ENCODE measurements at places on chromosomes 12 and 14. TPM values are rescaled to one million over a fixed set of nuclear protein-coding genes. Genes with fewer than 3 reads are reported as not detected.

- peak; percentile 76 for ATAC-seq
Measured at GRCh38 chr12:112353393-112353792, 28.8 kb downstream of the HECTD4 start.

DNA sequence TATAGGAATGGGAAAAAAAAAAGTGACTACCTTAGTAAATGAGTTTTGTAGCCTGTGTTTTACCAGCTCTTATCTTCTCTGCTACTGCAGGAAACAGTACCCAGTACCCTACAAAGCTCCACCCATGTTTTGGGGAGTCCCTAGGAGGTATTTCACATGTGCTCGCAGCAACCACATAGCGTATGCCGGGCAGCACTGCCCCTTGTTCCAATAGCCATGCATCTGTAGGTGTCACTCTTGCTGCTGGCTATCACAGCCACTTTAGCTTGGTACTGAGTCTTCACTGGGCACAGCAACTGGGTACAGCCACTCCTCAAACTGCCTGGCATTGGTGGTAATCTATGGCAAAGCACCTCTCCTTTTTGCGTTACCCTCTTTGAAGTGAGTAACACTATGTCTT lies 2.0 kb upstream of the MDM1 start:
- ATAC-seq: no peak

Gene GPRC5A
- total RNA-seq: 11.8 TPM

- ATAC-seq: no peak
Measured at GRCh38 chr14:63964113-63964512, 111.3 kb downstream of the SYNE2 start.

DNA sequence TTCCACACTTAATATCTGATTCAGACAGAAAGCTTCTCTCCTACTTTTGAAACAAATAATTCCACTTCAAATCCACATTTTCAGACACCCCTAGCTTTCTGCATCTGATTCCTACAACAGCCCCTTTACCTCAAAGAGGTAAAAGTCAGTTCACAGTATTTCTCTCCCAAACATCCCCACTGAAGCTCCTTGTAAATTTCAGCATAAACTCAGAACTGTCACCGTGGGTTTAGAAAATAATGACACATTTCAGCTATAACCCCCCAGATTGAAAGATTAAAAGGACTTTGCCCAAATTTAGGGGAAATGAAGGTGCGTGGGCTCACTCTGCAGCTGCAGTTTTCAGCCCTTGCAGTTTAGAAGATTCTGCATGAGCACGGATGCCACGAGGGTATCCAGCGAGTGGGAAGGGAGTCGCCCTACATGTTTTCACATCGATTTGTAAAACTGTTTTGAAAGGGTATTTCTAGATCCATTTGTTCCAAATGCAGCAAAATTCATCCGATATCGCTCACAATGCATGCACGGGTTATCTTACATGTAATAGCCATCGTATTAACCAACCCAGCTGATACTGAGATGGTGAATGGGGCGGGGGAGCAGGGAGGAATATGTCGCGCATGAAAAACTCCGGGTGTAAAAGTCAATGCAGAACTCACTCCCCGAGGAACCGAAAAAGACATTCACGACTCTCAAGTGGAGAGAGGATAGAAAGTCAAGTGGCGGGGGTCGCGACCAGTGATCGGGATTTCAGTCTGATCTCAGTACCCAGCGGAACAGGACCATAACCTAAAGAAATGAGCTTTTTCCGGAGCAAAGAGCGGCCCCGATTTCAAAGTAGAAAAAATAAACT lies 5.0 kb upstream of the CCND2 start:
- no peak for ATAC-seq

Gene TAS2R20
- 0.96 TPM for total RNA-seq

DNA sequence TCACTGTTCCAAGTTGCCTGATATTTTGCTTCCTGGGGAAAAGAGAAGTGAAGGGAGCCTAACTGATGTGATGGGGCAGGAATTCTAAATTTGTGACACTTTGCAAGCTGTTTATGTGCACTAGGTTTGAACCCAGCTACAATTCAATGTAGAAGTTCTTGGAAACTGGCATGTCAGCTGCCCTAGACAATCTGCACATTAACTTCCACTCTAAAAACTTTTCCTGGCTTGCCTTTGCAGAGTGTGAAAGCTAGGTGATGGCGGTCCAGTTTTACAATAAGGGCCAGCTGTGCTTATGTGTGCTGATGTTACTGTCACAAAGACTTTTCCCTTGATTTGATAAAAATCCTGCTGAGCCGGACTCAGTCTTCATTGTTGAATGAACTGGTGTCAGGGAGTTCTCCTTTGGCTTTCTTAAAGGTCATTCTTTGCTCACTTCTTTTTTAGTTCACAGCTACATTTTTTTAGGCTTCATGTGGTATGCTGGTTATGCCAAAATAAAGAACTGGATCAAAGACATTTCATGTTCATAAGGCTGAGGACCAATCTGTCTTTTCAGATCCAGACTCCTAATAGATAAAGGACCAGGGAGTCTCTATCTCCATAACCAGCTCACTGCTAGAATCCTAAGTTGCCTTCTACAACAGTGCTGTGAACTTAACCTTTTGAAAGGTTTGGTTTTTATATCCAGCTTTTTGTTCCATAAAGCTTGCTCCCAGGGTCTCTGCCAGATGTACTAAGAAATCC lies 133.5 kb downstream of the TGFB3 start:
- ATAC-seq: no peak

DNA sequence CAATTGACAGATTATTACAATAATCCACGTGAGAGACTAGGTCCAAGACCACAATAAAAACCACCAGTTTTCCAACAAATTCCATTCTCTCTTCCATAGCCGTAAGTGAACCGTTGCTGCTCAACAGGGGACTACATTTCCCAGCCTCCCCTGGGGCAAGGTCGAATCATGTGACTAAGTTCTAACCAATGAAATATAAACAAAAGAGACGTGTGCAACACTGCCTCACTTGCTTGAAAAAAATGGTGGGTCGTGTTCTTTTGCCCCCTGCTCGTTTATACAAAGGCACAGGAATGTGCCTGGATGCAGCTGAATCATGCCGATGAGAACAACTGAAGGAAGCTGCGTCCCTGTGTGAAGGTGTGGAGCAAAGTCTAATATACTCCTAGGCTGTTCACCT lies 51.1 kb downstream of the HSPB8 start:
- peak; percentile 71 for ATAC-seq

- ATAC-seq: peak; percentile 99
Measured at GRCh38 chr12:64181430-64182291, 40.4 kb downstream of the KICS2 start.

Gene EIF4B
- 344 TPM for total RNA-seq

All from esophagus mucosa (tissue), 1 donor.